ENCODE measurements at places on chromosomes 2 and 18.

DNA sequence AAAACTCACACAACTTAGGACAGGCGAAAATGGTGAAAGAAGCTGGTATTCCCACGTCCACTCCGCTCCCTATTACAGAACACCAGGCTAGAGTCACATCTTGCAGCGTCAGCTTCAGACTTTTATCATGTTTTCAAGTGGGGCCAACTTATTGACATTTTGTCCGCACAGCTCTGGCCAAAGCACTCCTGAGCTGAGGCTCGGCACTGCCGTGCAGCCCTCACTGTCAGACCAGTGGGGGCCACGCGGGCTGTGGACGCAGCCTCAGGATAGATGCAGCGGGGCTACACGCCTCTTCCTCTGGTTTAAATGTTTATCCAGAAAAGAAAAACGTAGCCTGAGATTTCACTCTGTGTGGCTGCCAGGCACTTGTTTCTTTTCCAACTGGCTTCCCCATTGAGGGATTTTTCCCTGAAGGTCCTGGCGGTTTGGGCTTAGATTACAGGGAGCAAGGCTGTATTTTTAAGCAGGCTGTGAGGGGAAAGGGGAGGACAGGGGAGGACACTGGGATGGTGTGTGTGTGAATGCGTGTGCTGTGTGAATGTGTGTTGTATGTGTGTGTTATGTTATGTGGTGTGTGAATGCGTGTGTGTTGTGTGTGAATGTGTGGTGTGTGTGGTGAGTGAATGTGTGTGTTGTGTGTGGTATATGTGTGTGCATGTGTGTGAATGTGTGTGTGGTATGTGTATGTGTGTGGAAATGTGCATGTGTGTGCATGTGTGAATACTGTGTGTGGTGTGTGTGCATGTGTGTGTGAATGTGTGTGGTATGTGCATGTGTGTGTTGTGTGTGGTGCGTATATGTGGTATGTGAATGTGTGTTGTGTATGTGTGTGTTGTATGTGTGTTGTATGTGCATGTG, 267.6 kb downstream of the DCDC2C start:
- no peak for DNase-seq

DNA sequence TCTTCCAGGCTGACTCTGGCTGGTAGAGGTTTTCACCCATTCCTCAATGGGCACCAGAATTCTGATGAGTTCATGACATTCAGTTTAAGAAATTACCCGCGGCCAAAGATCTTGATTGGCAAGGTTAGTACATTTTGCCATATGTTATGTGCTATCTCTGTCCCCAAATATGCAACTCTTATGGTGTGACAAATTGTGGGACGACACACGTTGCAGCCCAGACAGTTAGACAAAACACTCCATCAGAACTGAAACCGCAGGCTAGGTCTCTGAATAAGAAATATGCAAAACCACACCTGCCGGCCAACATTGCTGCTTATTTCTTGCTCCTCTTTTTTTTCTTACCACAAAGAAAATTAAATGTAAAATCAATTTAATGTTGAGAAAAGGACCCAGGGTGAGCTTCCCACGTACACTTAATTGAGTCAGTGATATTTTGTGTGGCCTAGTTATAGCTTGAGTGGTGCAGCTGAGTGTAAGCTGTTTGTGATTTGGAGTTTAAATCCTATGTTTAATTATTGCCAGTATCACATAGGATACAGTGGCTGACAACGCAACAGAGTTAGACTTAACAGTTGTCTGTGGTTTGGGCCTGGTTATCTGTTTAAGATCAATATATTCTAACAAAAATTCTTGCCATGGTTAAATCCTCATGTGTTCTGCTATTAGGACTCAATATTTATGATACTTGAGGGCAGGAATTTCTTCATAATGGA, 35.7 kb upstream of the LTBP1 start:
- DNase-seq = no peak

DNA sequence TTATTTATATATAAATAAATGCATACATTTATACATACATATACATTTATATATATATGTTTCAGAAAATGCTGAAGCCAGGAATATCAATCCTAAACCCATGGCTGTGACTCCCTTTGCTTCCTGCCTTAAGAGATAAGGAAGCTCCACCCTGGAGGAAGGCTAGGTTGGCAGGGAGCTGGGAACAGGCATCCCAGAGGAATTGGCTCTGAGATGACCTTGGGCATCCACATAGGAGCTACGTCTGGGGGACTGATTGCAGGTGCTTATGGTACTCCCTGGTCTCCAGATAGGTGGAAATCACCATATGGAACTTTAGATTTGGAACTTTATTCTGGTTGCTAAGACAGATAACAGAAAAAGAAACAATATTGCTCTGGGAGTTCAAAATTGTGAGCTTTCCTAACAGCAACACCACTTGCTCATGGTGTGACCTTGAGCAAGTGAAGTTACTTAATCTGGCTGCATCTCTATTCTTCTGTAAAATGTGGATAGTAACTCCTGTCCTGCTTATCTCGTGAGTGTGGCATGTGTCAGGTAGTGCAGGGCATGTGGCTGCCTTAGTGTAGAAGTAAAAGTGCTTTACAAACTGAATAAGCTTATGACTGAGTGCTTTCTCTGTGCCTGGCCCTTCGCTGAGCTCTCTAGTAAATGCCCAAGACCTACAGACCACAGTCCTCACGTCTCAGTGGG, 341.0 kb downstream of the MEIS1 start:
- no peak for DNase-seq

GRCh38 chr2:12014088-12014960, 267.9 kb downstream of the LPIN1 start:
- DNase-seq = no peak

DNA sequence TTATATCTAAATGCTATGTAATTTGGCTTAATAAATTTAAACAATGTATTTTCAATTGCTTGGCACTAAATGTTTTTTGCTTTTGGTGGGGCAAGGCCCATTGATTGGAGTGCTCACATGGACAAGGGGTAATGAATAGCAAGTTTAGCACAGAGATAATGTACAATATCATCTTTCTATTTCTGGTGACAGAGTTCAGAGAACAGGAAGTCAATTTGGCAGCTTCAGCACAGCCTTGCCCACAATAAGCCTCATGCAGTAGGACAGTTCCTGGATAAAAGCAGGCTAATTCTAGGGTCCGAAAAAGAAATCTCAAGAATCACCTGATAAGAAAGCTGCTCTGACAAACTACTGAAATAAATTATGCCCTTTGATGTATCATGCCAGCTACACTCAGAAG, 443.9 kb upstream of the FSHR start:
- DNase-seq = no peak

GRCh38 chr18:44198612-44199284, 481.9 kb upstream of the SETBP1 start:
- DNase-seq = no peak

- DNase-seq = no peak
These were observed 689 bp downstream of the RPRD1A start for GRCh38 chr18:36066686-36067054.

- DNase-seq = no peak
These were observed 62.2 kb downstream of the COL6A3 start for GRCh38 chr2:237351796-237352195.

DNA sequence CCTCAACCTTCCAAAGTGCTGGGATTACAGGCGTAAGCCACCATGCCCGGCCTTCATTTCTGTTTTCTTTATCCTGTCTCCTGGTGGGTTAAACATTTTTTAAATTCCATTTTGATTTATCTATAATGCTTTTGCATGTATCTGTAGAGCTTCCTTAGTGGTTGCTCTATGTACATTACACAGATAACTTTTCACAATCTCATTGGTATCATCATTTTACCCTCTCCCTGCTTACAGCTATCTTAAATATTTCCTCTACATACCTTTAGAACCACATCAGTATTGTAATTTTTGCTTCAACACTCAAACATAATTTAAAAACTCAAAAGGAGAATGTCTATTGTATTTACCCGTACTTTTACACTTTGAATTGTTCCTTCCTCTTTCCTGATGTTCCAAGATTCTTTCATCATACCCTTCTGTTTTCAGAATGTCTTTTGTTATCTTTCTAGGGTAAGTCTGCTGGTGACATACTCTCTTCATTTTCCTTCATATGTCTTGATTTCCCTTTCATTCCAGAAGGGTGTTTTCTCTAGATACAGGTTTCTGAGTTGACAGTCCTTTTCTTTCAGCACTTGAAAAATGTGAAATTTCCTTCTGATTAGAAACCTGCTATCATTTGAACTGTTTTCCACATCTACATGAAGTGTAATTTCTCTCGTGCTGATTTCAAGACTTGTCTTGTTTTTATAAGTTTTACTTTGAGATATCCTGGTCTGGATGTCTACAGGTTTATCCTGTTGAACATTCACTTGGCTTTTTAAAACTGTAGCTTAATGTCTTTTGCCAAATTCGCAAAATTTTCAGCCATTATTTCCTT, 21.9 kb downstream of the PPP3R1 start:
- DNase-seq = no peak

DNA sequence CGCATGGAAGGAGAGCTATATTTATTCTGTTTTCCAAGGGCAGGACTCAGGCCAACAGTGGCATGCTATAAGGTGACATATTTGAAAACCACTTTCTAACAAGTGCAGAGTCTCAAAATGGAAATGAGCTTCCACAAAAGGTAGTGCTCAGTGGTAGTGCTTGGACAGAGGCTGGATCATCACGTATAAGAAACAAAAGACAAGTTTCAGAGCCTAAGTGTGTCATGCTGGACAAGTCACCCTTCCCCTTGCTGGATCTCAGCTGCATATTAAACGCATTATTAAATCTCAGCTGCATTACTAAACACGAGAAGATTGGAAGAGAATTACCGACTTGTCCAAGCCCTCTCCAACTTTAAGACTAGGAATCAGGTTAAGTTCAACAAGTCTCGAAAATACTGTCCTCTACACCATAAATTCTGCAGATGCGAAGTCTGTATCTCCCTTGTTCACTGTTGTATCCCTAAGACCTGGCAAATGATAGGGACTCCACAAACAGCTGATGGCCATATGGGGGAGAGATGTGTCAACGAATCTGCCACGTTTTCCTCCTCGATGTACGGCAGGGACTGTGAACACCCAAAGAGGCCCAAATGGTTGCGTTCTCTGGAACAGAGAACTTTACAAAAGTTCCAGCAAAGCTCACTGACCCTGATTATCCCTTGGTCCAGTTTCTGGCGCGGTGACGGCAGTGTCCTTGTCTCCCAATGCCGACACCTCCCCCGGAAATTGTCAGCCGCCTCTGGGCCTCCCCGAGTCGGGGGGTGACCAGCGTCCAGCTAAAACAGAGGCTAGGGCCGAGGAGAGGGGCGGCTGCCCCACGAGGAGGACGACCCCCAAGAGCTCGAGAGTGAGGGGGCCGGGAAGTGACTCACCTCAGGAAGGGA, 611 bp downstream of the NOL10 start:
- DNase-seq = no peak

- no peak for DNase-seq
These were observed 647.5 kb upstream of the SETBP1 start for GRCh38 chr18:44033144-44033701.

- DNase-seq = no peak
These were observed 16.6 kb upstream of the E2F6 start for GRCh38 chr2:11482473-11483035.

DNA sequence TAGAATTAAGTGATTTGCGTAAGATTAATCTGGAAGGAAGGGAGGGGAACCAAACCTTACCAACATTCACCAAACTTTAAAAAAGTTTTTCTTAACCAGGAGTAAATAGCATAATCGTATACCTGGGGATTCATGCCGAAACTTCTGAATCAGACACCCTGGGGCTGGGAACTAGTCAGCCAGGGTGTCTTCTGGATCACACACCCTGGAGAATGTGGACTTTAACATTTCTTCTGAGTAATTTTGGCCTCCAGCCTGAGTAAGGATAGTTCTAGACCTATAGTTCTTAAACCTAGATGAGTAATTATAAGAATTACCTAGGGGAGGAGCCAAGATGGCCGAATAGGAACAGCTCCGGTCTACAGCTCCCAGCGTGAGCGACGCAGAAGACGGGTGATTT, 44.1 kb upstream of the MEIS1 start:
- DNase-seq = no peak

DNA sequence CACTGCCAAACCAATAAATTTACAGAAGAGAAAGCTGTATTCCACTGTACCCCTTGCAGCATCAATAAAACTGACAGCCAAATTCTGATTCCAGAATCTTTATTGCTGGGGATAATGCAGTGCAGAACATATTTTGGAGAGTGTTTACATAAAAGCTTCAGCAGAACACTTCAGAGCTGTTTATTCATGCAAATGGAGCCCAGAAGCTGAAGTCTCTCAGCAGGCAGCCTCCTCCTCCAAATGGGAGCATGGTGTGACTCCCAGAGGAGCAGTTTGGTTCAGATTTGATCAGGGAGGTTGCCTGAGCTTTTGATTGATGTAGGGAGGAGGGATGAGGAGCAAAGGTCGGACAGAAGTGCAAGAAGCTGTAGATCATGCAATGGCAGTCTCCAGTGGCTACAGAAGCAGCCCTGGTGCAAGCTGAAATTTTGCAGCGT, 22.4 kb downstream of the LHCGR start:
- no peak for DNase-seq

DNA sequence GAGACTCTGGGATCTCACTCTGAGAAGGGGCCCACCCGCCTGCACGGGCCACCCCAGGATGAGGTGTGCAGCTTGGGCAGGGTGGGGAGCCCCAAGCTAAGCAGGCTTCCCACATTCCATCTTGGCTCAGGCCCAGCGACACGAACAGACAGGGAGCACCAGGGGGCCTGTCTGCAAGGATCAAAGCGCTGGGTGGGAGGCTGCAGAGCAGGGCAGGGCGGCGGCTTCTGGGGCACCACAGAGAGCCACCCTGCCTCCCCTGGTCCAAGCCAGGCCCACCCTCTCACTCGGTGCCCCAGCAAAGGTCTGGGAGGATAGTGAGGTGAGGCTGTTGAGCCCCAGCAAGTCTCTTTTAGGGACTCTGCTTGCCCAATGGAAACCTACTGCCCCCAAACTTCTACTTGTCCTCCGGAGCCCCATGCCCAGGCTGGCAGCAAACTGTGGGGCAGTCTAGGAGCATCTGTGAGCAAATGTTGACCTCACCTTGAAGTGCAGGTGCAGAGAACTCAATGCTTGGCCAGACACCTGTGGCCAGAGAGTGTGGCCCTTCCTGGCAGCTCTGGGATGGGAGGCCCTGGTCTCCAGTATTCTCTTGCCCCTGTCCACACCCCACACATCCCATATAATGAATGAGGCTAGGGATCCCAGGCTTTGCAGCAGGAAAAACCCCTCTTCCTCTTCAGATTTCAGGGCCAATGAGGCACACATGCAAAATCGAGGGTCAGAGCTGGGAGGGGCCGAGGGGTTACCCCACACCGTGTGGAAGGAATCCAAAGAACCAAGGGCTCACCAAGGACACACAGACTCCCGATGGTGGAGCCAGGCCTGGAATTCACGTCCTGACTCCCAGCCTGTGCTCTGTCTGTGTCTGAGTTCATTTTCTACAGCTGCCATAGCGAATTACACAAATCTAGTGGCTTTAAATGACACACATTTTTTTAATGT, 18.8 kb upstream of the GLI2 start:
- DNase-seq = no peak

DNA sequence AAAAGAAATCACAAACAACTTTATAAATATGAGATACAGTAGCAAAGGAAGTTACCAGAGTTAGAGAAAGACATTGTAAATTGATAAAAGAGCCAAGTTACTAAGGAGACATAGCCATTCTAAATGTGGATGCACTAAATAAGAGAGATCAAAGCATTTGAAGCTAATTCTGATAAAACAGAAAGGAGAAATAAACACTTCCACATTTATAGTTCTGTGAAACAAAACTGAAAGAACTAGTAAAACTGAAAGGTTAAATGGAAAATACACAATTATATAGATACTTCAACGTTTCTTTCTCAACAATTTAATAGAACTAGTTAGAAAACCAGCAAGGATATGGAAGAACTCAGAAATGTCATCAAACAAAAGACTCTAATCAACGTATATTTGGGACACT, 309.0 kb upstream of the CDH2 start:
- no peak for DNase-seq

All from stimulated activated CD4-positive, alpha-beta T cell treated with anti-CD3 and anti-CD28 coated beads, Interleukin-2, amount 100 ng/mL, for 24 hours (primary cell).